ENCODE measurements at places on chromosomes 5 and 9. TPM values are rescaled to one million over a fixed set of nuclear protein-coding genes. Genes with fewer than 3 reads are reported as not detected.

- no peak overlapping the region for H3K4me3 ChIP-seq
- no peaks in the 10 kb centered on the region for H3K27me3 ChIP-seq
- H3K27ac ChIP-seq = no peak overlapping the region
- H3K4me1 ChIP-seq = no peaks in the 10 kb centered on the region
- peak; percentile 8 for DNase-seq
Observed at GRCh38 chr5:60295423-60295822, 401.9 kb upstream of the PDE4D start.

DNA sequence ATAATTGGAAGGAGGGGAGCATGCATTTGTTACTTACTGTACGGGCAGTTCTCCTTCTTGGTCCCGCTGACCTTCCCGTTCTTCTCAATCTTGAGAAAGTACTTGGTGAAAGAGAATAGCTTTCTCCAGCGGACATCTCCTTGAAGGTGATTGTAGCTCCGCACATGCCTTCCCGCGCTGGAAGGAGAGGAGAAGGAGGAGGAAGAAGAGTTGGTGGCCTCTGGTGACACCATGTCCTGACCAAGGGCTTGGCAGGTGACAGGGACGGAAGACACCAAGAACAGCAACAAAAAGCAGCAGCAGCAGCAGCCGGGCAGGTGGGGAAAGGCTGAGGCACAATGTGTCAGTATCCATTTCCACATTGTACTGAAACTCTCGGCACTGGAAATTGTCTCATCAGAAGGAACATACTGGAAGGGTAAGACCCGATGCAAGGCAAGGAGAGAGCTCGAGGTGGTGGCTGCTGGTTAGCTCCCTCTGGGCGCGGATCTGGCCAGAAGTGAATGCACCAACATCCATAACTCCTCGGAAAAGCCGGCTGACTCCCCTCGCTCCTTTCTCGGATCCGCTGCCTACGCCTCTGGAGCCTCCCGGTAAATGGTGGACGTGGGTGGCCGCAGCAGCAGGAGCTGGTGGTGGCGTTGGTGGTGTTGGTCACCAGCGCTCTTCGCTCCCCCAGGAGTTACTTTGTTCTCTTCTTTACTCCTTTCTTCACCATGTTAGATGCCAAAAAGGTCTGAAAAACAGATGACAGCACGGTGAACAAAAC lies 715 bp downstream of the FGF10 start:
- no peaks in the 10 kb centered on the region for H3K36me3 ChIP-seq
- H3K27me3 ChIP-seq = peaks cover 39% of the 10 kb centered on the region
- H3K27ac ChIP-seq = no peak overlapping the region
- no peak for DNase-seq
- H3K4me3 ChIP-seq = no peak overlapping the region

GRCh38 chr5:72378639-72379289 lies 58.6 kb downstream of the PTCD2 start:
- no peak overlapping the region for H3K27ac ChIP-seq
- no peaks in the 10 kb centered on the region for H3K36me3 ChIP-seq
- no peak overlapping the region for H3K4me3 ChIP-seq
- no peak for DNase-seq

- peaks cover under 1% of the 10 kb centered on the region for H3K4me1 ChIP-seq
- DNase-seq = no peak
- no peaks in the 10 kb centered on the region for H3K27me3 ChIP-seq
- no peak overlapping the region for H3K4me3 ChIP-seq
- no peak overlapping the region for H3K27ac ChIP-seq
- H3K36me3 ChIP-seq = no peaks in the 10 kb centered on the region
Observed at GRCh38 chr5:133404724-133405123, 207.6 kb downstream of the FSTL4 start.

DNA sequence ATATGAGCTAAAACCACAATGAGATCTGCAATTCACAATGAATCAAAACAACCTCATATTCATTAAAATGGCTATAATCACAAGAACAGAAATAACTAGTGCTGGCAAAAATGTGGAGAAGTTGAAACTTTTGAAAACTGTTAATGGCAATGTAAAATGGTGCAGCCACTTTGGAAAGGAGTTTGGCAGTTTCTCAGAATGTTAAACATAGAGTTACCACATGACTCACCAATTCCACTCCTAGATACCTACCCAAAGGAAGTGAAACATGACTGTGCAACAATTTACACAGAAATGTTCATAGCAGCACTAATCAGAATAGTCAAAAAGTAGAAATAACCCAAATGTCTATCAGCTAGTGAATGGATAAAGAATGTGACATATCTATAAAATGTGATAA lies 862.2 kb downstream of the DTWD2 start:
- no peaks in the 10 kb centered on the region for H3K36me3 ChIP-seq
- H3K27me3 ChIP-seq = peaks cover 2% of the 10 kb centered on the region
- DNase-seq = no peak

ZNF462 gene
- total RNA-seq = 0.27 TPM

SMIM3 gene
- 16.9 TPM for total RNA-seq

DNA sequence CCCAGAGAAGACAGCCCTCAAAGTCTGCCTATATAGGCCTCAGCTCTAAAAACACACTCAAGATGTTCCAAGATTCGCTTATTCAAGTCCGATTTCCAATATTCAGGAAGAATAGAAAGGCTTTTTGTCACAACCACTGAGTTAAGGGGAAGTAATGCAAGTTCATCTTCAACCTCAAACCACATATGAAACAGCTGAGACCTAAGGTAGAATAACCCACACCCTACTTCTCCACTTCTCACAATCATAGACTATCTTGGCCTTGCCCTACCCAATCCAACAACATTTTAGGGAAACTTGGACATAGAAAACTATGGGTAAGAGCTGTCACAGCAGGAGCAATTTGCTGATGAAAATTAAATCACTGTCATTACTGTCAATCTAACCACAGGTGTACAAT lies 152.0 kb upstream of the LRRTM2 start:
- no peak overlapping the region for H3K27ac ChIP-seq
- no peak overlapping the region for H3K4me3 ChIP-seq
- H3K36me3 ChIP-seq = no peaks in the 10 kb centered on the region
- no peak for DNase-seq
- peaks cover 9% of the 10 kb centered on the region for H3K4me1 ChIP-seq

- no peak overlapping the region for H3K4me3 ChIP-seq
- H3K4me1 ChIP-seq = peaks cover 3% of the 10 kb centered on the region
- no peak overlapping the region for H3K27ac ChIP-seq
- DNase-seq = no peak
- H3K36me3 ChIP-seq = no peaks in the 10 kb centered on the region
Observed at GRCh38 chr5:72133212-72133990, 26.1 kb downstream of the MAP1B start.

SLC34A3 gene
- total RNA-seq = not detected

- H3K27me3 ChIP-seq = no peaks in the 10 kb centered on the region
- no peak overlapping the region for H3K27ac ChIP-seq
- H3K4me1 ChIP-seq = peaks cover 5% of the 10 kb centered on the region
- no peaks in the 10 kb centered on the region for H3K36me3 ChIP-seq
Observed at GRCh38 chr5:159128070-159128541, 28.4 kb upstream of the EBF1 start.

SLCO4C1 gene
- total RNA-seq = 0.28 TPM

DNA sequence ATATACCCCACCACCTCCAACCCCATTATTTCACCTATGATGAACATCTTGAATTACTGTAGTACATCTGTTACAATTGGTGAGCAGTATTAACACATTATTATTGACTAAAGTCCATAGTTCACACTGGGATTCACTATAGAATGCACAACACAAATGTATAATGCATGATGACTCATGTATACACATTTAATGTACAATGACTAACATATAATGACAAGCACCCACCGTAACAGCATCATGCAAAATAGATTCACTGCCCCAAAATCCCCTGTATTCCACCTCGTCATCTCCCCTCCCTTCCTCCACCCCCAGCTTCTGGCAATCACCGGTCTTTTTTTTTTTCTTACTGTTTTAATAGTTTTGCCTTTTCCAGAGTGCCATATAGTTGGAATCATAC lies 47.1 kb upstream of the NEK6 start:
- DNase-seq = peak; percentile 75
- no peak overlapping the region for H3K27ac ChIP-seq
- H3K4me3 ChIP-seq = no peak overlapping the region
- no peaks in the 10 kb centered on the region for H3K36me3 ChIP-seq
- peaks cover 5% of the 10 kb centered on the region for H3K27me3 ChIP-seq

- H3K27ac ChIP-seq = peak overlapping the region; percentile 95
- H3K27me3 ChIP-seq = no peaks in the 10 kb centered on the region
- DNase-seq = no peak
- H3K36me3 ChIP-seq = peaks cover 13% of the 10 kb centered on the region
Observed at GRCh38 chr9:86282979-86283535, 719 bp upstream of the ISCA1 start.

DNA sequence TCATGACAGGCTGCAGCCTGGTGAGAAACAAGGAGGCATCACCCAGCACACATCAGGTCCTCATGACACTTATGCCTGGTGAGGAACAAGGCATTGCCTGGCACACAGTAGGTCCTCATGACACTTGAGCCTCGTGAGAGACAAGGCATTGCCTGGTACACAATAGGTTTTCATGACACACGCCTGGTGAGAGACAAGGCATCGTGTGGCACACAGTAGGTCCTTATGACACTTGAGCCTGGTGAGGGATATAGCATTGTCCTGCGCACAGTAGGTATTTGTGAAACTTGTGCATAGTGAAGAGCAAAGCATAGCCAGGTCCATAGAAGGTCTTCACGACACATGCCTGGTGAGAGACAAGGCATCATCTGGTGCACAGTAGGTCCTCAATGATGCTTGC lies 23.5 kb downstream of the WHRN start:
- H3K27me3 ChIP-seq = no peaks in the 10 kb centered on the region
- H3K4me3 ChIP-seq = no peak overlapping the region
- H3K4me1 ChIP-seq = peaks cover 22% of the 10 kb centered on the region
- no peak for DNase-seq

- DNase-seq = no peak
- H3K27me3 ChIP-seq = no peaks in the 10 kb centered on the region
- peaks cover 28% of the 10 kb centered on the region for H3K4me1 ChIP-seq
- no peak overlapping the region for H3K4me3 ChIP-seq
- H3K36me3 ChIP-seq = peaks cover 13% of the 10 kb centered on the region
Observed at GRCh38 chr9:113156880-113157279, 6.1 kb downstream of the SLC31A2 start.

NR2F1 gene
- total RNA-seq = not detected

OTULINL gene
- 10.9 TPM for total RNA-seq

SPATA31C1 gene
- total RNA-seq = not detected
